CD4-positive, alpha-beta T cell (primary cell): ENCODE measurements at places on chromosomes 5 and 9.
A peak's percentile ranks its signal among the peaks of the same experiment; 100 is the strongest.

DNA sequence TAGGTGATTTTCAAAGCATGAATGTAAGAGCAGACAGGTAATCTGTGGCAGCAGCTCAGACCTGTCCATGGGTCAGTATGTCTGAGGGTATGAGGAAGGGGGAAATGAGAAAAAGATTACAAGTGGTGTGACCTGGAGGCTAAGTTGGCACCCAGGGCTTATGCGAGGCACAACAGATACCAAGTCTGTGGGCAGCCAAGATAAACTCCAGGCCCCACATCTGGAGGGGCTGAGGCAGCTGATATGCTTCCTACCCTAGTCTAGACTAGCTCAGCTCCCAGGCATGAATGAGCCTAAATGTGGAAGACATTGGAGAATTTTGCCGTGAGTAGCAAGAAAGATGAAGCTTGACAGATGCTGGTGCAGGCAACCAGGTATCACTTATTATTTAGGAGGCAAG, 151.7 kb downstream of the PIK3R1 start:
- no peak for DNase-seq

- DNase-seq = no peak
Observed at GRCh38 chr9:131801810-131802209, 61.9 kb upstream of the RAPGEF1 start.

- no peak for DNase-seq
Observed at GRCh38 chr5:96463091-96463490, 30.0 kb upstream of the PCSK1 start.

- no peak for DNase-seq
Observed at GRCh38 chr5:131952301-131952857, 6.9 kb upstream of the MEIKIN start.

- peak; percentile 35 for DNase-seq
Observed at GRCh38 chr9:132241840-132242620, 80.2 kb downstream of the NTNG2 start.

GRCh38 chr9:136902259-136902821, 16.0 kb downstream of the TRAF2 start:
- DNase-seq = peak; percentile 88

DNA sequence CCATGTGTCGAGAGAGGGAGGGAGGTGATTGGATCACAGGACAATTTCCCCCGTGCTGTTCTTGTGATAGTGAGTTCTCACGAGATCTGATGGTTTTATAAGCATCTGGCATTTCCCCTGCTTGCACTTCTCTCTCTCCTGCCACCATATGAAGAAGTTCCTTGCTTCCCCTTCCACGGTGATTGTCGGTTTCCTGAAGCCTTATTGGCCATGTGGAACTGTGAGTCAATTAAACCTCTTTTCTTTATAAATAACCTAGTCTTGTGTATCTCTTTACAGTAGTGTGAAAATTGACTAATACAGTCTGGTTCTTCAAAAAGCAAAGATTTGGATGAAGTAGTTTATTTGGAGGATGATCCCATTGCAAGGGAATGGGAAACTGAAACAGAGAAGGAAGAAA, 11.3 kb upstream of the MIER3 start:
- DNase-seq = no peak

DNA sequence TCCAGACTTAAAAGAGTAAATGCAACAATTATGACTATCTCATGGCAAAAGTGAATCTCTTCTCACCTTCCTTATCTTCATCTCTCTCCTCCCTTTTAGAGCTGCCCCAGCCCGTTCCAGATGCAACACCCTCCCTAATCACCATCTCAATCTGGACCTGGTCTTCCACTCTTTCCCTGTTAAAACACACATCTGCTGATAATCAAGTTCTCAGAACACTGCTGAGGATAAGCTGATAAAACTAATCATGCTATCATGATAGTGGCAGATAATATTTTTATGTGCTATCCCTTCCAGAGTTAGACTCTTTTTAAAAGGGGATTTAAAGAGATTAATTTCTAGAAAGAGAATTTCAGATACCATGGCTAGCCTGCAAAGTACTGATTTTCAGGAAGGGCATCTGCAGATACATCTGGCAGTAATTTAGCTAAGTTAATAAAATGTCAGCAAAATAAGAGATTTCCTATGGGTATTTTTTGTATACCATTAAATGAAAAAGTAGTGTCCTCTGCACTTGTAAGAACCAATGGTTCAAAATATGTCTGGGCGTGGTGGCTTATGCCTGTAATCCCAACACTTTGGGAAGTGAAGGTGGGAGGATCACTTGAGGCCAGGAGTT, 17.2 kb downstream of the SGTB start:
- no peak for DNase-seq
